CD4-positive, alpha-beta T cell treated with Interleukin-15 for 1 hour (primary cell): ENCODE measurements at places on chromosomes 12 and 14.

GRCh38 chr12:79233341-79233781 lies 368.8 kb downstream of the SYT1 start:
- no peak for DNase-seq

DNA sequence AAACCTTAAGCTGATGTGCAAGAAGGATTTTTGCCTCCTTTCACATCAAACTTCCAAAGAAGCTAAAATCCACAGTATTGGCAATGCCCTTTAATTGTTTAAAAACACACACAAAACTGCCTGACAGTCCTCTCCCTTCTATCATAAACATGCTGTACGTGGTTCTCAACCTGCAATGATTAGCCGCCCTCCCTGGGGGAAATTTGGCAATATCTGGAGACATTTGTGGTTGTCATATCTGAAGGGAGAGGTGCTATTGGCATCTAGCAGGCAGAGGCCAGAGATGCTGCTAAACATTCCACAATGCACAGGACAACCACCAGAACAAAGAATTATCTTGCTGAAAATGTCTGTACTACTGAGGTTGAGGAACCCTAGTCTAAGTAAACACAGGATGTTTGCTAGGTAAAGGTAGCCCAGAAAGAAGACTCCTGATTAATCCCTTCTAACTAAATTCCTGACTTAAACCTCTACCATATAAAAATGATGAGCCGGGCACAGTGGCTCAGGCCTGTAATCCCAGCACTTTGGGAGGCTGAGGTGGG lies 1.2 kb downstream of the ACOT6 start:
- no peak for DNase-seq

GRCh38 chr12:93078059-93078458 lies 149.0 kb upstream of the EEA1 start:
- no peak for DNase-seq

DNA sequence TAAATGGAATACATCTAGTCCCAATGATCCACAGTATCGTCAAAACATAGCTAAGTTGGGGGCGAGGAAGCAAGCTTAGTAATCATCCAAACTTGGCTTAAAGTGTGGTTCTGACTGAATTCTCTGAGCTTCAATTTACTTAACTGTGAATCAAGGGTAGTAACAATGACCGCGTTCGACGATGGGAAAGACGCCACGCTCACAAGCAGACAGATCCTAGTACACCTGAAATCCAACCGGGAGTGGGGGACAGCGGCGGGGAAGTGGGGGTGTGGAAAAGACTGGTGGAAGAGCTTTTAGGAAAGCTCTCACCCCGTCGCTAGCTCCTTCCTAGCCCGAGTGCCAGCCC lies 433 bp downstream of the COX16 start:
- DNase-seq, result no peak

DNA sequence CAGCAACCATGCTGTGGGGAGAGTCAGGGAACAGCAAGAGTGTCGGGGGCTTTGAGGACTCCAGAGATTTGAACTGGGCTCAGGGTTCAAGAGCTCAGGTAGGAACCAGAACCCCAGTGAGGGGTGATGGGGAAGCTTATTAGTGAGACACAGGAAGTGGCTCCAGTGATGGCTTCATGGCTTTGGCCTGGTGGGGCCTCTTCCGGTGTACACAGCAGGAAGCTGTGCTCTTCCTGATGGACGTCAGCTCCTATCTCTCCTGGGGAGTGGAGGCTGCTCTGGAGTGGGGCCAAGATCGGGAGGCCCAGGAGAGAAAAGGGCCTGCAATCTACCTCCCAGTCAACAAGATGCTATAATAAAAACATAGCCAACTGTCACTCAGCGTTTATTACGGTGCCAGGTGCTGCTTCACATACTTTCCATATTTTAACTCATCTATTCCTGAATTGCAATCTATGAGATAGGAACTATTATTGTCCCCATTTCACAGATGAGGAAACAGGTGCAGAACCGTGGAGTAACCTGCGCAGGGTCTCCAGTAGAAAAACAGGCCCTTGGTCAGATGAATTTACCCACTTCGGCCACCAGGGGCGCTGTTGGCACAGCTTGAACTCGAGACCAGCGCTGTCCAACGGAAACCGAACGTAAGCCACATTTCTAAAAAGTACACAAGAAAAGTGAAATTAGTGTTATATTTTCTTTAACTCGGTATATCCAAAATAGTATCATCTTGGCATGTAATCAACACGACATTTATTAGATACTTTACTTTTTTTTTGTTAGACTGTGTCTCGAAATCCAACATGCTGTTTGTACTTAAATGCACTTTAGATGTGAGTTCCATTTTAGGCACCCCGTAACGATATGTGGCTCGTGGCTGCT lies 63.6 kb upstream of the DLK1 start:
- peak; percentile 54 for DNase-seq
